M059J (cell line): ENCODE measurements at places on chromosomes 2 and 18. TPM values are rescaled to one million over a fixed set of nuclear protein-coding genes. Genes with fewer than 3 reads are reported as not detected.

GRCh38 chr2:170717991-170718589, 3.0 kb downstream of the SP5 start:
- DNase-seq, result no peak

GRCh38 chr2:29950481-29950880, 29.1 kb upstream of the ALK start:
- no peak for DNase-seq

DNA sequence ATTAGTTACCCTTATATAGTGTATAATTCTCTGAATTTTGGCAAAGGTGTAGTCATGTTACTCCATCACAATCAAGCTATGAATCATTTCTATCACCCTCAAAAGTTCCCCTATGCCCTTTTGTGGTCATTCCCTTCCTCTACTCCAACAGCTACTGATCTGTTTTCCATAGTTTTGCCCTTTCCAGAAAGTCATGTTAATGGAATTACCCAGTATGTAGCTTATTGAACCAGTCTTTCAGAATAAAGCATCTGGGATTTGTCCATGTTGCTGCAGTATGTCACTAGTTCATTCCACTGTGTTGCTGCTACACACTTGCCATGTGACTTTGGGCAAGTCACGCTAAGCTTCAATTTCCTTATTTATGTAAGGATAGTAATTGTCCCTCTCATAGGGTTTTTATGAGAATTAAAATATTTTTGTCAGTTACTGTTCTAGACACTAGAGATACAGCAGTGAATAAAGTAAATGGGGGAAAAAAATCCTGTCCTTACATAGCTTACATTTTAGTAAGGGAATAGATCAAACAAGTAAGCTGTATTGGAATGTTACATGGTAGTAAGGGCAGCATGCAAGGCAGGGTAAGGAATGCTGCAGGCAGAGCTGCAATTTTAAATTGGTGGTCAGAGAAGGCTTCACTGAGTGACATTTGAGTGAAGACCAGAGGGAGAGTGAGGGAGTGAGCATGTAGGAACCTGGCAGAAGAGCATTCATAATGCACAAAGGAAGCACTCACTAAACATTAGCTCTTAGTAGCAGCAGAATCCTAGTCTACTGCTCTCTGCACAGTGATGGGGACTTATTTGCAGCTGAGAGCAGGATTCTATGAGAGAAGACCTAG, 80.3 kb upstream of the TSPYL6 start:
- DNase-seq, result peak; percentile 64

DNA sequence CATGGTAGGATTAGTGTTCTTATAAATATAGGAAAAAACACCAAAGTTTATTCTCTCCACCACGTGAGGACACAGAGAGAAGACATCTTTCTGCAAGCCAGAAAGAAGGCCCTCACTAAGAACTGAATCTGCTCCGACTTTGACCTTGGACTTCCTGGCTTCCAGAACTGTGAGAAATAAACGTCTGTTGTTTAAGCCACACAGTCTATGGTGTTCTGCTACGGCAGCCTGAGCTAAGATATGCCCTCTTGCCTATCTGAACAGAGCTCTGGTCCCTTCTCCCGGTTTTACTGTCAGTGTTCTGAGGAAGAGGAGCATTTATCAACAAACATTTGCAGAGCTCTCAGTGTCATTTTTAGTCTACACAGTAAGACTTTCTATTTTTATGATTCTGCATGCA, 131.3 kb downstream of the DOK6 start:
- peak; percentile 5 for DNase-seq

GRCh38 chr18:13442451-13442850, 223.9 kb downstream of the LDLRAD4 start:
- no peak for DNase-seq

GRCh38 chr18:73752546-73752945, 395.1 kb downstream of the FBXO15 start:
- peak; percentile 57 for DNase-seq

- no peak for DNase-seq
Observed at GRCh38 chr18:13380691-13381070, 162.1 kb downstream of the LDLRAD4 start.

GRCh38 chr2:10366601-10367270, 64.0 kb downstream of the HPCAL1 start:
- no peak for DNase-seq

- no peak for DNase-seq
Observed at GRCh38 chr2:204791230-204791629, 246.0 kb downstream of the PARD3B start.

GRCh38 chr2:197890168-197890567, 85.8 kb downstream of the PLCL1 start:
- no peak for DNase-seq

- peak; percentile 9 for DNase-seq
Observed at GRCh38 chr2:54348646-54349045, 92.6 kb upstream of the TSPYL6 start.

GRCh38 chr2:20994130-20994529, 49.7 kb downstream of the APOB start:
- no peak for DNase-seq

DNA sequence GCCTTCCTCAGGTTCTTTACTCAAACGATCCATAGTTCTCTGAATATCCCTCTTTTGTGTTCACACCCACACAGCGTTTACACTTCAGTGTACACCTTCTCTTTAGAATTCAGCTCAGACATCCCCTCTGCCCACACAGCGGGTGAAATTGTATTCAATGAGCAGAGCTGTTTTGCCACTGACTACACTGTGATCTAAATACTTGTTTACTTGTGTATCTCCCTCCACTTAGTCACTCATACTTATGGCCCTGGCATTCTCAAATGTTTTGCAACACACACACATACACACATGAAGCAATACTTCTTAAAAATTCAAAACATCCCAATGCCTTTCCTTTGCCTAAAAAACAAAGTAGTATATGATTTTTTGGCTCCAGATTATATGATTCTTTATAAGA, 297.1 kb downstream of the TMX3 start:
- DNase-seq, result no peak

- DNase-seq, result peak; percentile 76
Observed at GRCh38 chr2:172288603-172289002, 138.8 kb upstream of the ITGA6 start.

DNA sequence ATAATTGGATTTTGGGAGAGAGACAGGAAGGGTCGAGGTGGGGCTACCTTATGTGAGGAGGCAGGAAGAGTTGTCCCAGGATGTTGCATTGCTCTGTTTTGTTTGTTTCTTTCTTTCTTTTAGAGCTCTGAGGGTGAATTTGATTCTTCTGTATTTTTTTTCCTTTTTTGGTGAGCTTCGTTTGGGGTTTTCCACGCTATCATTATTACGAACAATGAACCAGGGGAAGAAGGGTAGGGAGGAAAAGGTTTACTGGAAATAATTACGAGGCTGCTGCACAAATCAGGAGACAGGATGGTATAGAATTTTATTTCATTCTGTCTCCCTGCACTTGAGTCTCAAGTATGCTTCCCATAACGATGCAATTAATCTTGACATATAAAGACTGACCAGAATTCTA, 51.4 kb upstream of the ZNF516 start:
- no peak for DNase-seq

DNA sequence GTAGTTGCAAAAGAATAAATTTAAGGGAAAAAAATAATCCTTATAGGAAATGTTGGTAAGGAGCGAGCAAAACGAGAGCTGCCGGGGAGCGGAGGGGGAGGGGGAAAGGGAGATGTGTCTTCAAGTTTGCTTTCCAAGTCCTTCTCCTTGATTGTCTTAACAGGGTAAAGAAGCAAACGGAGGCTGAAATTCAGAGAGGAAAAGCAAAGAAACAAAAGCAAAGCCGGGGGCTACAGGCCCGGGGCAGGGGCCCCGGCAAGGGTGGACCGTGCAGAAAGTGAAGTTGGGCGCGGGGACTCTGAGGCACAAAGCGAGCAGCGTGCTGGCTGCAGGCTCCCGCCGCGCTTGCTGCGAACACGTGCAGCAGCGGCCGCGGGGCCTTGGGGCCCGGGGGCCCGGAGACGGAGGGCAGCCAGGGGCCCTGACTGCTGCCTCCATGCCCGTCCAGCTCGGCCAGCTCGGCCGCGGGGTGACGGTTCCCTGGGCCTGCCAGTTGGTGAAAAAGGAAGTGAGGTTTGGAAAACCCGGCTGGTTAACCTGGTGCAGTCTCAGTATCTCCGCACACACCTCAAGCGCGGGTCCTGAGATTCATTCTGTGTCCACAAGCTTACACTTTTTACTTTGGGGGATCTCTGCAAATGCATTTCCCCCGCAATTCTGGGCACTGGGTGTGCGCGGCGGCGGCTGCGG, 4.1 kb downstream of the BCL11A start:
- DNase-seq, result no peak

- DNase-seq, result peak; percentile 27
Observed at GRCh38 chr2:119290859-119291587, 67.4 kb downstream of the STEAP3 start.

DNA sequence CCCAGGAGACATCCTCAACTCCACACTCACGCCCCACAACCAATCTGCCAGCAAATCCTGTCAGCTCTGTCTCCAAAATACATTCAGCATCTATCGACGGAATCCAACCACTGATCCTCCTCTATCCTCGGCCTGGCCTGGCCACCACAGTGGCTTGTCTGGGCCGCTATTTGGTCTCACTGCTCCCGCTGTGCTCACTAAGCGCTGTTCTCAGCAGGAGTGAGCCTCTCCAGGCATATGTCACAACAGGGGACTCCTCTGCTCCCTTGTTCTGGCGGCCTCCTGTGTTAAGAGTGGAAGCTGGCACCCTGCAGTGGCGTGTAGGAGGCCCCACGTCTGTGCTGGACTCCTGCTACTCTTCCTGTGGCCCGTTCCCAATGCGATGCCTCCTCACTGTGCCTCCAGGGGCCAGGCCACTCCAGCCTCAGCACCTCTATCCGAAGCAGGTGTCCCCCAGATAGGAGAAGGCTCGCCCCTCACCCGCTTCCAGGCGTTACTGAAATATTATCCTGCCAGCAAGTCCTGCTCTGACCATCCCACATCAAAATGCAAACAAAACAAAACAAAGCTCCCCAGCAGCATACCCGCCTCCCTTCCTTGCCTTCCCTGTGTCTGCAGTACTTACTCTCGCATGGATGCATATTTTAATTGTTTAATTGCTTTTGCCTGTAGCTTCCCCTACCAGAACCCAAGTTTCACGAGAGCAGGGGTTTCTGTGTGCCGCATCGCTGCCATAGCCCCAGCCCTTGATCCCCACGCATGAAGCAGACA, 39.9 kb downstream of the CENPO start:
- no peak for DNase-seq

DNA sequence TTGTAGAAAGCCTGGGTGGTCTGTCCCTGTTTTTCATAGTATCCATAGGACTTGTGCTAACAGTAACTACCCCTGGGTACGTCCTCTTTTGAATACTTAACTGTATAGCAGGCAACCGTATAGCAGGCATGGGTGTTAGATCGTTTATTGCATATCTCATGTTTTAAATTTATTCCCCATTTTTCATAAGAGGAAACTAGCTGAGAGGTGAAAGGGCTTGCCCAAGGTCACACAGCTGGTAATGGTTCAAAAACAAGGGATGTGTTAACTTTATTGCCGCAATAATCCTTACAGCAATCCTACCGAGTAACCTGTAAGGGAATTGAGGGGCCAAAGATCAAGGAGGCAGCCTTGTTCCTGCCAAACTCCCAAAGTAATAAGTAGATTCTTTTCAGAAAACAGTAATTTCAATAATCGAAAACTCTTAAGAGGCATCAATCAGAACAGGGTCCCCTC, 990 bp upstream of the MGAT4A start:
- DNase-seq, result no peak

GRCh38 chr2:27645197-27645596, 16.3 kb downstream of the GPN1 start:
- no peak for DNase-seq

GRCh38 chr2:210172219-210172575, 988 bp upstream of the KANSL1L start:
- DNase-seq, result no peak

GRCh38 chr2:155633060-155633839, 699.3 kb downstream of the NR4A2 start:
- no peak for DNase-seq

DNA sequence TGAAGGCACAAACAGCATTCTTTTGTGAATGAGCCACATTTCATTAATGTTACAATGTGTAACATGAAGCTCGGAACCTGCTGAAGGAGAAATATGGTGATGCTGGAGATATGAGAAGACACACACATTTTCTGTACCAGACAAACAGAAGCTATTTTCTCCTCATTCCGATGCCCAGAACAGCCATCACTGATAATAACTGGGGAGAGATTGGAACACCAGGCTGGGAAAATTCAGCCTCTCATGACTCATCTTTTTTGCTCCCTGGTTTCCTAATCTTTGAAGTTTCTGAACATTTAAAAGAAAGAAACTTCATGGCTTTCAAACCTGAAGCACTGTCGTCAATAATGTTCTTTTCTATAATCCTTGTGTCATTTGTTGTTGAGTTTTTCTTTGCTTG, 110.9 kb downstream of the LYPD6 start:
- DNase-seq, result no peak

DNA sequence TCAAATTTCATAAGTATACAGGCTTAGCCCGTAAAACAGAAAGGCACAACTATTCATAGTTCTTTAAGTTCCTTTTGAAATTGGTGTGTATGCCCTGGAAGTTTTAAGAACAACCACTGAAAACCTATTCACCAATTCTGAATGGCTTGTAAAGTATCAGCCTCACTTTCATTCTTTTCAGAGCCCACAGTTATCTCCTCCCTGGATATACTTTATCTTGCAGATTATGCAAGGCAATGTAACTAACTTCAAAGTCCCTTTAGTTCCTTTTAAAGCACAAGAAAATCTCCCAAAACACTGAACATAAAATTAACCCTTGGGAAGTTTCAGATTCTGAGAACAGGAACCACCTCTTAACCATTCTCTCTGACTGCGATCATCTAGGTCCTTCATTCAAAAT, 1.1 kb downstream of the STRN start:
- no peak for DNase-seq

DNA sequence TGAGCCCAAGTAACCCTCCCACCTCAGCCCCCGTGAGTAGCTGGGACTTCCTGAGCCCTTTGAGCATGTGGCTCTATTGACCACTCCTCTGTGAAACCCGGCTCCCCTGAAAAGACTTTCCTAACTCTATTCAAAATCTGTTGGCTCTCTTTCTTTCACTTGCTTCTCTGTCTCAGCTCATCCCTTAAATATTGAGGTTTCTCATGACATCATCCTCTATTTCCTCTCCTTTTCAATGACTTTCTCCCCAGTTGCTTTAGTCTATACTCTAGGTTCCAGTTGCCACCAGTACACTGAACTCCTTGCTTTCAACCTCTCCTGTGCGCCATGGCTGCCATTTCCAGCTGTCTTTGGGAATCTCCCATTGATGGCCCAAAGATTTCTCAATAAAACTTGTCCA, 79.8 kb upstream of the STK17B start:
- no peak for DNase-seq

LOXHD1 gene
- total RNA-seq, result not detected in 2 replicates

NT5C1B gene
- total RNA-seq, result not detected in 2 replicates

EML6 gene
- total RNA-seq, result 1.6 and 1.7 TPM in 2 replicates

NYAP2 gene
- 1.5 and 2.3 TPM in 2 replicates for total RNA-seq

GKN2 gene
- not detected in 2 replicates for total RNA-seq

FABP1 gene
- not detected in 2 replicates for total RNA-seq

OTOS gene
- not detected in 2 replicates for total RNA-seq

ALPI gene
- not detected in 2 replicates for total RNA-seq

MAP3K19 gene
- not detected in 2 replicates for total RNA-seq

ABCG5 gene
- total RNA-seq, result not detected in 2 replicates

ZSWIM2 gene
- total RNA-seq, result not detected in 2 replicates

CD302 gene
- 7.4 TPM in 2 replicates for total RNA-seq

TTC27 gene
- total RNA-seq, result 13.8 and 17.0 TPM in 2 replicates

STPG4 gene
- total RNA-seq, result 1.0 TPM in 1 of 2 replicates, not detected in the other
